Ovary (tissue), 10 donors: ENCODE measurements at places on chromosomes 6 and 20. TPM values are rescaled to one million over a fixed set of nuclear protein-coding genes. Genes with fewer than 3 reads are reported as not detected.

SYNCRIP gene
- total RNA-seq: 105 TPM

CST8 gene
- not detected for total RNA-seq

BPI gene
- total RNA-seq: 1.2 TPM

DNA sequence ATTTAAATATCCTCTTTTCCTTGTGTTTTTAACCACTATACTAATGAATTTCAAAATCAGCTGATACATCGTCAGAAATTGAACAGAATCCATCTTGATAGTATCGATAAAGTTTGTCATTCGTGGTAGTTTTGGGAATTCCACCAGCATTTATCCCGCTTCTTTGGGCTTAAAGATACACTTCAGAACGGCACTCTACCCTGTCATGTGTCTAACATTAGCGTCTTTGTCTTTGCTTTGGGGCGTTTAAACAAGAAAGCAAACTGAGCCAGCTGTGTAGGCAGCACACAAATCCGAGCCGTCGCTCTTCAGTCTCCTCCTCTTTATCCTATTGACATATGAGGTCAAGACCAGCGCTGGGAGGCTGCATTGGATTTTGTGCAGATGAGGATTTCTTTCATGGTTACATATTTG, 27.5 kb upstream of the NHSL1 start:
- no peak for DNase-seq
- H3K27me3 ChIP-seq: no peaks in the 10 kb centered on the region
- H3K27ac ChIP-seq: no peak overlapping the region
- no peak overlapping the region for H3K4me3 ChIP-seq
- no peaks in the 10 kb centered on the region for H3K4me1 ChIP-seq
- no peaks in the 10 kb centered on the region for H3K36me3 ChIP-seq

DNA sequence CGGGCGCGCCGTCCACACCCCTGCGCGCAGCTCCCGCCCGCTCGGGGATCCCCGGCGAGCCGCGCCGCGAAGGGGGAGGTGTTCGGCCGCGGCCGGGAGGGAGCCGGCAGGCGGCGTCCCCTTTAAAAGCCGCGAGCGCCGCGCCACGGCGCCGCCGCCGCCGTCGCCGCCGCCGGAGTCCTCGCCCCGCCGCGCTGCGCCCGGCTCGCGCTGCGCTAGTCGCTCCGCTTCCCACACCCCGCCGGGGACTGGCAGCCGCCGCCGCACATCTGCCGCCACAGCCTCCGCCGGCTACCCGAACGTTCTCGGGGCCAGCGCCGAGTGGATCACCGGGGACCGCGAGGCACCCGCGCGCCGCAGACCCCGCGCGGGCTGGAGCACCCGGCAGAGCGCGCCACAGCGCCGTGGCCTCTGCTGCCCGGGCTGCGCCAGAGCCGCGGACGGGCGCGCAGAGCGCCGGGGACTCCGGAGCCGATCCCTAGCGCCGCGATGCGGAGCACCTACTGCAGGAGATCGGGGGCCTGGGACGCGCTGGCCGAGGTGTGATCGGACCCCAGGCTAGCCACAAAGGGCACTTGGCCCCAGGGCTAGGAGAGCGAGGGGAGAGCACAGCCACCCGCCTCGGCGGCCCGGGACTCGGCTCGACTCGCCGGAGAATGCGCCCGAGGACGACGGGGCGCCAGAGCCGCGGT, at the start of gene BMP2:
Gene BMP2, plus strand, starts transcription at position 151 of the 692 bp plus-strand sequence. CDS start 2,441 bp downstream, outside the sequence.
- H3K4me1 ChIP-seq: peaks cover 9% of the 10 kb centered on the region
- peak within 1 kb of the TSS; percentile 9 for H3K27ac ChIP-seq
- no peaks in the 10 kb centered on the region for H3K27me3 ChIP-seq
- peak; percentile 30 for DNase-seq

GRCh38 chr20:60513141-60513540, 554.9 kb downstream of the CDH26 start:
- H3K36me3 ChIP-seq: no peaks in the 10 kb centered on the region
- no peak overlapping the region for H3K27ac ChIP-seq
- H3K4me1 ChIP-seq: no peaks in the 10 kb centered on the region
- no peak for DNase-seq

DNA sequence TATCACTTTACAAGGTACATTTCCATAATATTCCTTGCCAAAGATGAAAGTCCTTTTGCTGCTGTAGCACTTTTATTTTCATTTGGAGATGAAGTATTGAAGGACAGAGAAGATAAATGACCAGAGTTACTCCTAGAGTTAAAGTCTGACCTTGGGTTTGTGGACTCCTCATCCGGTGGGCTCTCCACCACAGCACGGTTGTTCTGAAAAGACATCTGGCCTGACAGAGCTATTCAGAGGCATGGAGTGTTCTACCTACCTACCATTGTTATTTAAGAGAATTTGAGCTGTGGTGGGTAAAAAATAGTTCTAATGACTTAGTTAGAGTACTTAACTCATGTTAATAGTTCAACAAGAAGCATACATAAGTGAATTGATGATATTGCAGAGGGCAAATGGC, 218.4 kb downstream of the CLVS2 start:
- no peaks in the 10 kb centered on the region for H3K4me1 ChIP-seq
- no peaks in the 10 kb centered on the region for H3K36me3 ChIP-seq
- H3K27me3 ChIP-seq: no peaks in the 10 kb centered on the region
- no peak for DNase-seq
- H3K27ac ChIP-seq: no peak overlapping the region
- H3K4me3 ChIP-seq: no peak overlapping the region

- H3K27ac ChIP-seq: no peak overlapping the region
- no peaks in the 10 kb centered on the region for H3K4me1 ChIP-seq
- no peak for DNase-seq
- no peak overlapping the region for H3K4me3 ChIP-seq
- H3K36me3 ChIP-seq: no peaks in the 10 kb centered on the region
- H3K27me3 ChIP-seq: no peaks in the 10 kb centered on the region
Observed at GRCh38 chr20:7734216-7734615, 206.0 kb downstream of the HAO1 start.
